Activated gamma-delta T cell (primary cell): ENCODE measurements at places on chromosomes 2 and 18.

- no peak for DNase-seq
Measured at GRCh38 chr2:46300406-46300832, 3.2 kb downstream of the EPAS1 start.

GRCh38 chr2:168751104-168751740 lies 51.2 kb upstream of the NOSTRIN start:
- DNase-seq = no peak

DNA sequence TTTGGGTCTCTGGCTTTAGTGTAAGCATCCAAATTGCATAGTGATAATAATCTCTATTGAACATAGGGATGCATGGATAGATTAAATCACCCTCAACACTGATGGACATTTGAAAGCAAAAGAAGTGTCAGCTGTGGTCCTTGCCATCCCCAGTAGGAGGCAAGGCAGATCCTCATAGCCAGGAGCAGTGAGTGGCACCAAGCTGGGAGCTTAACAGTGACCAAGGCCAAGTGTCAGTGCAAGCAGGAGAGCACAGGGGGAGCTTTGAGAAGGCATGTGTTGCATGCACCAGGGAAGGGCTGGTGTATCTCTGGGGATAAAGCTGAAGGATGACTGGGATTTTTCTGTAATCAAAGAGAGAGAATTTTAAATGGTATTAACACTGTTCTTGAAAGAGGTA lies 14.7 kb downstream of the SLC14A1 start:
- no peak for DNase-seq

DNA sequence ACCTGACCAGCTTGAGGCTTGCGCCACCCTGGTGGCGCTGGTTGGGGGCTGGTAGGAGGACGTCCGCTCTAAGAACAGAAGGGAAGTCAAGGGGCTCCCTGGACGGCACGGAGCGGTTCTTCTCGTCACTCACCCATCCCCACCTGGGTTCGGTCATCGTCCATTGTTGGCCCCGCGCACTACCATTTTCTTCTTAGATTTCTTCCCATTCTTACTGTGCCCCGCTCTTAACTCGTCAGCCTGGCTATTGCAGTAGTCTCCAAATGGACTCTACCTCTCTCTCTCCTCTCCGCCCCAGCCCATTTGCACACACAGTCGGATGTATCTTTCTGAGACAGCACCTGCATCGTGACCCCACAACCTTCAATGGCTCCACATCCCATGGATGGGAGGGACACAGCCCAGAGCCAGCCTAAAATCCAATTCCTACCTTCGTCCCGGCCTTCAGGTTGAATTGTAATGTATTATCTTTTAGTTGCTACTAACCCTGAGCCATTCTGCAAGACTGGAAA lies 814 bp upstream of the RAB1A start:
- no peak for DNase-seq

- DNase-seq = no peak
Measured at GRCh38 chr2:101972621-101973434, 18.9 kb upstream of the IL1R2 start.

DNA sequence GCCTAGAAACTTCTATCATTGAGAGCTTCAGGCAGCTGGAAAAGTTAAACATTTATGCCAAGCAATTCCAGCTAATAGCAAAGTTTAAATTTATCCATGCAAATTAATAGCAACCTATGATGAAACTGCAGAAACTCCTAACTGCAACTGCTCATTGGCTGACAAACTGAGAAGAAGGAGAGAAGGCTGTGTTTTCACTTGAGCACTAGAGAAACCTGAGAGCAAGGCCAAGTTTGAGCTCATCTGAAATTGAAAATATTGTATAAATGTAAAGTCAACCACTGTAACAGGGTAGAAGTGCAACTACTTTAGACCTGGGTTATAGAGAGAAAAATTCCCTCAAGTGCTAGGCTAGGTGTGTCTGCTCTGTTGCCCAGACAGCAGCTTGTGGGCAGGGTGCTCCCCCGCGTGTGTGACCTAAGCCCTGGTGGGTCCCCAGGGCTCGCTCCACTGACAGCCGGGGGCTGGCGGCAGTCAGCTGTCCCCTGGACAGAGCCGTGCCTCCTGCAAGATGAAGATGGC lies 50.2 kb downstream of the CABYR start:
- no peak for DNase-seq

DNA sequence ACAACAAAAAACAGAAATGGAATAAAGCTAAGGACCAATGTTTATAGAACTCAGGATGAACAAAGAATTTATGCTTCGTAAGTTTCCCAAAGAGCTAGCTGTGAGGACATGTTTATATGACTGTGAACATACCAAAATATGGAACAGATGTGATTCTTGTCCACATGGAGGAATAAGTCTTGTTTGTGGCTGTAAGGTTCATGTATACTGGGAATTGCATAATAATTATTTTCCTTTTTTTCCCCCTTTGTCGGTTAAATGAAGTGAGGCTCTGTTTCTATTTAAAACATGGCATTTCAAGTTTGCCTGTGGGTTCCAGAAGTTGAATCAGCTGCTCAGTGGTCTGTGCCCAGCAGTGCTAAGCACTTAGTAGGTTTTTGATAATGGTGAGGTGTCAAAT lies 108.1 kb downstream of the FHOD3 start:
- DNase-seq = no peak

DNA sequence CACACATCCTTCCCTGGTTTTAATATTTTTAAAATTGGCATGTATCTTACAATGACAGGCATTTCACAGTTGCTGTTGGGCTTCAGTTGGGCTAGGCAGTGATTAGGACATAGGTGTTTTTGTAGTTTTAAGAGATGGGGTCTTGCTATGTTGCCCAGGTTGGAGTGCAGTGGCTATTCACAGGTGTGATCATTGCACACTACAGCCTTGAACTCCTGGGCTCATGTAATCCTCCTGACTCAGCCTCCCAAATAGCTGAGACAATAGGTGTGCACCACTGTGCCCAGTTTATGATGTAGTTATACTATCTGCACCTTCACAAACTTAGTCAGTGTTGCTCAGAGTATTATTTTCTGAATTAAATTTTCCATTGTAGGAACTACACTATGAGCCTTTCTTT lies 43.3 kb downstream of the PCARE start:
- DNase-seq = no peak

DNA sequence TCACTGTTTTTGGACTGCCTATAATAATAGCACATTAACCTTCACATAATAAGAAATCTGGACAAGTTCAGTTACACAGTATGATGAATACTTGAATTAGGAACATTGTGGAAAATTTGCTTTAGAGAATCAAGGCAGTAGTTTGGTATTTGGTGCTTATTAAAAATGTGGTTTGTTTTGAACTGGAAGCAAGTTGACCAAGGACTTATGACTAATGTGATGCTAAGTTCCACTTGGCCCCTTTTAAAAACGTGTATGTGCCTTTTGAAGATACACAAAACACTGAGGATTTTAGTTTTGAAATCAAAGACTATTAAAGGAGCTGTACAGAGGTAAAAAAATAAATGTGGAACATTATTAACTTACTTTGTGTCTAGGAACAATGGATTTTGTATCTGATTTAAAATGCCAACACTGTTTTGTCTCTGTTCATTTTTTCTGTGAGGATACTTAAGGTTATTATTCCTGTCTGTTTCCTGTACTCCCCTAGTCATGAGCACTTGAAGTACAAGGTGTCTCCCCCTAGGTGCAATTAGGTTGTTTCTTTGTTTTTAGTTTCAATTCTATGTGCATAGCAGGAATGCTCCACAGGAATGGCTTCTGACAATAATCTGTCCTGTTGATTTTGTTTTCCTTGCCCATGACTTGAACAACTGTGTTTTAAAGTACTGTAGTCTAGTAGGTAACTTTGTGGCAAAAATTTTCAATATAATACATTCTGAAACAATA lies 49.6 kb upstream of the PTH2R start:
- no peak for DNase-seq

- DNase-seq = no peak
Measured at GRCh38 chr2:169683425-169684134, 10.6 kb downstream of the CFAP210 start.

GRCh38 chr2:95240556-95240955 lies 33.2 kb downstream of the ZNF892 start:
- no peak for DNase-seq

DNA sequence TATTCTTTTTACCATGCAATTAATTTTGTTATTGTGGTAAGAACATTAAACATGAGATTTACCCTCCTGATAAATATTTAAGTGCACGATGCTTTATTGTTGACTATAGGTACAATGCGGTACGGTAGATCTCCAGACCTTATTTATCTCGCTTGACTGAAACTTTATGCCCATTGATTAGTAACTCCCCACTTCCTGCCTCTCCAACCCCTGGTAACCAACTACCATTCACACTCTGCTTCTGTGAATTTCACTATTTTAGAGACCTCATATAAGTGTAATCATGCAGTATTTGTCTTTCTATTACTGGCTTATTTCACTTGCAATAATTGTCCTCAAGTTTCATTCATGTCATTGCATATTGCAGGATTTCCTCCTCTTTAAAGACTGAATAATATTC lies 195.7 kb upstream of the ID2 start:
- no peak for DNase-seq

- DNase-seq = no peak
Measured at GRCh38 chr18:7579176-7579917, 12.2 kb downstream of the PTPRM start.

DNA sequence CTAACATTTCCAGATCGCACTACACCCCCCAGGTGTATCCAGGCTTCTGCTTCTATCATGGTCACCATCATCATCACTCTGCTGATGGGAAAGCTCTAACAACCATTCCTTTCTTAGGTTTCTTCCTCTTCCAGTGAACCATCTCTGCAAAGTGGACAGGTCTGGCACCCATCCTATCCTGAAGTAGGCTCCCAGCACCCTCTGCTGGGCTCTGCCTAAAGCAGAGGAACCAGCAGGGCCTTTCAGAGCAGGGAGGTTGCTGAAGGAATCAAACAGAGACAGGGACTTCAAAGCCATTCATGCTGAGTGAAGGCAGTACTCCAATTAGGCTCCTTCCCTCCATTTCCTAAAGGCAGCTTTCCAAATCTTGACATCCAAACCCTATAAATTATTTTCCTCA lies 27.2 kb upstream of the SATB2 start:
- no peak for DNase-seq

DNA sequence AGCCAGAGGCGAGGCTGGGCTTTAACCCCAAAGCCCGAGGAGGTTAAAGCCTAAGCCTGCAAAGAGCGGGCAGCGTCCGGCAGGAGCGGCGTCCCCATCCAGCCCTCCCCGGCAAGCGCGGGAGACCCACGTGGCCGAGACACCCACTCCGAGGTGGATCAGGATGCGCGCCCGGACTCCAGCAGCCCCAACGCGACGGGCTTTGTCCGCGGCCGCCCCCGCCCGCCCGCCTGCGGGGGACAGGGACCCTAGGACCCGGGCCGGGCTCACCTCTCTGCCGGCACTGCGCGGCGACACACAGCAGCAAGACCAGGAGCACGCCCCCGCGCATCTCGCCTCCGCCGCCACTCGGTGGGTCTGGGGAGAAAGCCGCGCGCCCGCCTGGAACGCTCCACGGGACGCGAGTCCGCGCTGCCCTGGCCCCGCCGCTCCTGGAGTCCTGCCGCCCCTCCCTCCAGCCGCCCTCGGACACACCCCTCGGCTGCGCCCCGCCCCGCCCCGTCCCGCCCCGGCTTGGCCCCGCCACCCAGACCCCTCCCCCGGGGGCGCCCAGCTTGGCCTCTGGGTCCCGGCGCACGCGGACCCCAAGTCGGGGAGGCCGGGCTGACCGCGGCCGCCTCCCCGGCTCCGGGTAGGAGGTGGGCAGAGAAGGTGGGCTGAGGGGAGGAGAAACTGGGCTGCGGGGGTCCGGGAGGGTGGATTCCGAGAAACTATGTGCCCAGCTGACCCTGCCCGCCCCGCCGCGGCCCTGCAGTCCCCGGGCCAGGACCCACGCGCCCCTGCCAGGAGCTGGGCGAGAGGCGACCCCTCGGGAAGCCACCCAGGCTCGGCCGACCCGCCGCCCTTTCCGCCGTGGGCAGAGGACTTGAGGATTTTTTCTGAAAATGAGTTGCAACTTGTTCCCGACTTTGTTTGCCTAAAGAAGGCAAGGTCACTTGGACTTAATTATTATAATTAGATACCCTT lies at the start of gene LAMA1:
Gene LAMA1 (minus strand): TSS at position 408 of the 966 bp plus-strand sequence. CDS start 77 bp downstream, at position 331.
- DNase-seq = peak; percentile 5

DNA sequence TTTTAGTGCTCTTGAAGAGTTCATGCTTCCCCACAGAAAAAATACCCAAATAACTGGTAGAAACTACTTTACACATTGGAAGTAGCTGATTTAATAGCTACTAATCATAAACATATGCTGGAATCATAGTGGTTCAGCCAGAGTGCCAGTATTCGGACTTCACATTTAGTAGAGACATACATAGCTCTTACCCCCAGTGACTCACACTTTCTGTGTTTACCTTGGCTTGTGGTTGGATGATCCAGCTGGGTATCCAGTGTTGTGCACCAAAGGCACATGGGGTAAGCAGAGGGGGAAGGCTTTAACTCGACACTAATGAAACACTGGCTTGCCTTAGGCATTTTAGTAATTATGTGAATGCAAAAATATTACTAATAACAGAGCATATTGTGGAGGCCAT lies 18.1 kb downstream of the ARHGAP28 start:
- no peak for DNase-seq

- no peak for DNase-seq
Measured at GRCh38 chr2:30285758-30286157, 54.4 kb downstream of the LBH start.

- DNase-seq = no peak
Measured at GRCh38 chr18:58078889-58079573, 35.0 kb downstream of the NEDD4L start.

GRCh38 chr2:33529771-33530481 lies 53.5 kb downstream of the RASGRP3 start:
- DNase-seq = no peak

DNA sequence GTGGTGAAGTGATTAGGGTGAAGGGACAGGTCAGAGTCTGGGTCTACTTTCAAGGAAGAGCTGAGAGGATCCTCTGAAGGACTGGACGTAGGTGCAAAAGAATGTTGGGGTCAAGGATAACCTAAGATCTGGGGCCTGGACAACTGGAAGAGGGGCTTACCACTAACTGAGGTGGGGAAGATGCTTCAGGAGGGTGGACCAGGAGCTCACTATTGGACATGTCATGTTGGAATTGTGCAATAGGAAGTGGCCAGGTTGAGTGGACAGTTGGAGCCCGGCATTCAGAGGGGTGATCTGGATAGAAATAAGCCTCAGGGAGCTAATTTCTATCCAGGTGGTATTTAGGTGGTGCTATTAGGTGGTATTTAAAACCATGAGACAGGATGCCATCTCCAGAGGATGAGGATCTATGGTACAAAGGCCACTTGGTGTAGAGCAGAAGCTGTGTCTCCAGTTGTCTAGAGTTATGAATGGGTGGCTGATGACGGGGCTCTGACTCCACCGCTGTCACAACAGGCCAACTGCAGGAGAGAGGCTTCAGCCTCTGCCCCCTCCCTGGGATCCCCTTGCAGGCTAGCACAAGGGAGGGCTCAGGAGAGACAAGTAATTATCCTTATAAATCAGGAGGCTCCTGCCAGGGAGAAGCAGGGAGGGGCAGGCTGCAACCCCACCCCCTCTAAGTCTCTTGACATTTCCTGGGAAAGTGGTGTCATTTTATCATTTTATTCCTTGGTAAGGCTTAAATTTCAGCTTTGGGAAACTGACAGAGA lies 158.0 kb downstream of the SMAD7 start:
- no peak for DNase-seq

DNA sequence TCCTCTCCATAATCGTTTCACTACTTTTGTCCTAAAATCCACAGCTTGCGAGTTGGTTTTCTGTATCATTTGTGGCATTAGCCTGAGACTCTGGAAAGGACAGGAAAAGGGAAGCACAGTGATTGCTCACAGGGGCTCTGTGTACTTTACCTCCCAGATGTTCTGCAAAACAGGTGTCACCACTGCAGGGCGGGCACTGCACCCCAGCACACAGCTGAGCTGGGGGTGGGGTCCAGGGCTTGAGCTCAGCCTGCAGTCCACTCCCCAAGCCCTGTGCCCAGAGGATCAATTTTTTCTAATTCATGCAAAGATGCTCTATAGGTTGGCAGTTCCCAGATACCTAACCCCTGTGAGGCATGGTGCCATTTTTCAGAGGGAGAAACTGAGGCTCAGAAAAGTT lies 119.4 kb upstream of the GLI2 start:
- DNase-seq = no peak
